ENCODE measurements at places on chromosomes 6 and 20.

- DNase-seq, result no peak
- no peak overlapping the region for H3K4me3 ChIP-seq
- peaks cover 6% of the 10 kb centered on the region for H3K36me3 ChIP-seq
- H3K27ac ChIP-seq, result no peak overlapping the region
- H3K4me1 ChIP-seq, result no peaks in the 10 kb centered on the region
These were observed 384.8 kb upstream of the SOX4 start for GRCh38 chr6:21208796-21209186.

GRCh38 chr6:26199773-26200764 is 112.8 kb downstream of the HFE start:
- DNase-seq, result peak; percentile 26
- peak overlapping the region; percentile 98 for H3K27ac ChIP-seq
- no peaks in the 10 kb centered on the region for H3K36me3 ChIP-seq
- H3K27me3 ChIP-seq, result no peaks in the 10 kb centered on the region

- DNase-seq, result no peak
- no peak overlapping the region for H3K4me3 ChIP-seq
- H3K4me1 ChIP-seq, result peaks cover 8% of the 10 kb centered on the region
- no peak overlapping the region for H3K27ac ChIP-seq
- H3K36me3 ChIP-seq, result no peaks in the 10 kb centered on the region
- H3K27me3 ChIP-seq, result no peaks in the 10 kb centered on the region
These were observed 60.1 kb upstream of the BMP2 start for GRCh38 chr20:6707321-6707831.

- H3K27me3 ChIP-seq, result no peaks in the 10 kb centered on the region
- H3K4me1 ChIP-seq, result peaks cover 2% of the 10 kb centered on the region
- H3K27ac ChIP-seq, result no peak overlapping the region
- DNase-seq, result peak; percentile 73
These were observed 642.1 kb downstream of the EPHA7 start for GRCh38 chr6:92777146-92777740.

DNA sequence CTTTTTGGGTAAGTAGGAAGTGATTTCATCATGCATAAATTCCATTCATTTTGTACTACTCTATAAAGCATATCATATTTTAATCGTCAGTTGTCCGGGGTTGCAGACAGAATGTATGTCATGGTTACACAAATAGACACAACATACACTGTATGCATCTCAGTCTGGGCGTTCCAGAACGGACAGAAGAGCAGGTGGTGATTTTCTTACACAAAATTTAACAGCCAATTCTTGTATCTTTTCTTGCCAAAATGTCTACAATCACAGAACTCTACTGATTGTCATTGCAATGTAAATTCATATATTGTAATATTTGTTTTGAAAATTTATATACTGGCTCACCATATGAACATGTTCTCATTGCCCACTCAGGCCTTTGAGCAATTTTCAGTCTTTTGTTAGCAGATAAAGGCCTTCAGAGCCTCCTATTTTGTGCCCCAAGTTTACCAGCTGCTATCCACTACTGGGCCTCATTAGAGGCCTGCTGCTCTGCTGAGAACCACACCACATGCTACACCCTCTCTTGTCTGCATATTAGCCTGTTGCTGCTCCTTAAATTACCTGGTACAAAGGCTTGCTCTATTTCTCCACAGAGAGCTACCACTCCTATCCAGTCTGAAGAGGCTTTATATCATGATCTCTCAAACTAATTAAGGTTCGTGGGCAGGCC is 61.5 kb downstream of the PRDM13 start:
- DNase-seq, result no peak
- no peaks in the 10 kb centered on the region for H3K27me3 ChIP-seq
- no peak overlapping the region for H3K4me3 ChIP-seq

DNA sequence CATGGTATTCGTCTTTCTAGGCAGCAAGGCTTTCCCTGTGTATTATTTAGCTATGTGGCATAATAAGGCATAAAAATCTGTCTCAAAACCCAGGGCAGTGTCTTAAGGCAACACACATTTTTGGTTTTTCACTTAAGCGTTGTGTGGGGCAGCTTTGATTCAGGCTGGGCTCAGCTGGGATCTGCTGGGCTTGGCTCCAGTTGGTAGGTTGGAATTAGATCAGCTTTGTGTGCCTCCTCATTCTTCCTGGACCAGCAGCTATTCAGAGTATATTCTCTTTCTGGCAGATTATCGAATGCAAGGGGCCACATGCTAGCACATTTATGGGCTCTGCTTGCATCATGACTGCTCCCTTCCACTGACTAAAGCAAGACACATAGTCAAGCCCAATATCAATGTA is 487.9 kb downstream of the RFPL4B start:
- H3K27me3 ChIP-seq, result no peaks in the 10 kb centered on the region
- peak; percentile 19 for DNase-seq
- H3K36me3 ChIP-seq, result no peaks in the 10 kb centered on the region
- H3K4me1 ChIP-seq, result peaks cover 13% of the 10 kb centered on the region
- H3K27ac ChIP-seq, result no peak overlapping the region
- no peak overlapping the region for H3K4me3 ChIP-seq

DNA sequence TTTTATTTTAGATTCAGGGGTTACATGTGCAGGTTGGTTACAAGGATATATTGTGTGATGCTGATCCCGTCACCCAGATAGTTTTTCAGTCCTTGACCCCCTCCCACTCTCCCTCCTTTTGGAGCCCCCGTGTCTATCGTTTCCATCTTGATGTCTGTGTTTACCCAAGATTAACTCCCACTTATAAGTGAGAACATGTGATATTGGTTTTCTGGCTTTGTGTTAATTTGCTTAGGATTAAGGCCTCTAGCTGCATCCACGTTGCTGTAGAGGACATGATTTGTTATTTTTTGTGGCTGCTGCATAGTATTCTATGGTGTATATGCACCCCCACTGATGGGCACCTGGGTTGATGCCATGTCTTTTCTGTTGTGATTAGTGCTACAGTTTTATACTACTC is 178.6 kb downstream of the PLCB1 start:
- no peaks in the 10 kb centered on the region for H3K4me1 ChIP-seq
- DNase-seq, result no peak
- no peaks in the 10 kb centered on the region for H3K36me3 ChIP-seq
- no peak overlapping the region for H3K4me3 ChIP-seq
- H3K27ac ChIP-seq, result no peak overlapping the region

GRCh38 chr6:9116026-9116425 is 680.7 kb upstream of the SLC35B3 start:
- H3K27me3 ChIP-seq, result no peaks in the 10 kb centered on the region
- H3K4me3 ChIP-seq, result no peak overlapping the region
- no peaks in the 10 kb centered on the region for H3K36me3 ChIP-seq

- DNase-seq, result peak; percentile 45
- H3K27me3 ChIP-seq, result no peaks in the 10 kb centered on the region
- H3K36me3 ChIP-seq, result no peaks in the 10 kb centered on the region
- H3K4me1 ChIP-seq, result no peaks in the 10 kb centered on the region
- H3K27ac ChIP-seq, result no peak overlapping the region
These were observed 219.8 kb upstream of the ARID1B start for GRCh38 chr6:156557251-156557910.

DNA sequence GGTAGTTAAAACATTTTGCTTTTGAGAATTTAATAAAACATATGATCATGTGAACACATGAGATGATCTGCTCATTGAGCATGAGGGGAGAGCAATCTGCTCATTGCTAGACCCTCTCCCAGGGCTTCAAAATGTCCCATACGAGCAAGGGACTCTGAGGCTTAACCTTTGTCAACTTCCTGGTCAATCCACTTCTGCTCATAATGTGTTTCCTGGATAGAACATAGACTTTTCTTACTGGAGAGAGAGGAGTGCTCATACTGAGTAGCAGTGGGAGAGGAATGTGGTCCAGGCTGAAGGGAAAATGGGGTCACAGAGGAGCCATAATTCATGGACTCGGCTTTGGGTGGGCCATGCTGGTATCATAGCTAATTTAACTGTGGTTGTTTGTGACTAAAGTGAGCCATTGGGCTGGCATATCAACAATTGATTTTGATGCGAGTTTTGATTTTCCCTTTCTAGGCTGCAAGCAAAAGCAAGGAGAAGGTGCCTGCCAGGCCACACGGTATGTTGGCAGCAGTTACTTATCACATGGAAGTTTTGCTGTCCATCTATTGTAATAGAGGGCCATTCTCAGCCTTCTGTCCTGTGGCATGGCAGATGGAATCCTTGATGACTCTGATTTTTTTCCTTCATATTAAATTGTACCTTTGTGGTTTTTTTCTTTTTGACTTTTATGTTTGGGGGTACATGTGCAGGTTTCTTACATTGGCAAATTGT is 20.8 kb upstream of the ADGRF4 start:
- no peaks in the 10 kb centered on the region for H3K4me1 ChIP-seq
- H3K36me3 ChIP-seq, result no peaks in the 10 kb centered on the region
- no peaks in the 10 kb centered on the region for H3K27me3 ChIP-seq
- no peak overlapping the region for H3K4me3 ChIP-seq

- H3K36me3 ChIP-seq, result no peaks in the 10 kb centered on the region
- H3K4me3 ChIP-seq, result no peak overlapping the region
- peaks cover 9% of the 10 kb centered on the region for H3K4me1 ChIP-seq
- H3K27ac ChIP-seq, result no peak overlapping the region
These were observed 88.8 kb upstream of the SOX4 start for GRCh38 chr6:21504790-21505189.

- no peak overlapping the region for H3K4me3 ChIP-seq
- peaks cover 10% of the 10 kb centered on the region for H3K27me3 ChIP-seq
- H3K27ac ChIP-seq, result peak overlapping the region; percentile 79
These were observed 3.4 kb upstream of the PARD6B start for GRCh38 chr20:50727792-50728485.

- no peak within 1 kb of the TSS for H3K27ac ChIP-seq
- DNase-seq, result no peak
- H3K4me3 ChIP-seq, result peak within 1 kb of the TSS; percentile 27
- H3K4me1 ChIP-seq, result peaks cover 24% of the 10 kb centered on the region
These were observed at the start of gene HTR1B for GRCh38 chr6:77463308-77463860. Gene HTR1B, minus strand, starts transcription at chr6:77463491. Its CDS starts 88 bp downstream, at chr6:77463403.

- peaks cover 15% of the 10 kb centered on the region for H3K36me3 ChIP-seq
- H3K27ac ChIP-seq, result no peak overlapping the region
- no peak for DNase-seq
- no peaks in the 10 kb centered on the region for H3K27me3 ChIP-seq
- no peak overlapping the region for H3K4me3 ChIP-seq
These were observed 46.7 kb downstream of the TBC1D7 start for GRCh38 chr6:13281686-13282085.

GRCh38 chr20:17661121-17661744 is 20.8 kb downstream of the RRBP1 start:
- peaks cover 30% of the 10 kb centered on the region for H3K36me3 ChIP-seq
- no peak overlapping the region for H3K27ac ChIP-seq
- no peak overlapping the region for H3K4me3 ChIP-seq
- peaks cover 36% of the 10 kb centered on the region for H3K4me1 ChIP-seq
- no peak for DNase-seq
